ENCODE measurements at places on chromosomes 5 and 9.

DNA sequence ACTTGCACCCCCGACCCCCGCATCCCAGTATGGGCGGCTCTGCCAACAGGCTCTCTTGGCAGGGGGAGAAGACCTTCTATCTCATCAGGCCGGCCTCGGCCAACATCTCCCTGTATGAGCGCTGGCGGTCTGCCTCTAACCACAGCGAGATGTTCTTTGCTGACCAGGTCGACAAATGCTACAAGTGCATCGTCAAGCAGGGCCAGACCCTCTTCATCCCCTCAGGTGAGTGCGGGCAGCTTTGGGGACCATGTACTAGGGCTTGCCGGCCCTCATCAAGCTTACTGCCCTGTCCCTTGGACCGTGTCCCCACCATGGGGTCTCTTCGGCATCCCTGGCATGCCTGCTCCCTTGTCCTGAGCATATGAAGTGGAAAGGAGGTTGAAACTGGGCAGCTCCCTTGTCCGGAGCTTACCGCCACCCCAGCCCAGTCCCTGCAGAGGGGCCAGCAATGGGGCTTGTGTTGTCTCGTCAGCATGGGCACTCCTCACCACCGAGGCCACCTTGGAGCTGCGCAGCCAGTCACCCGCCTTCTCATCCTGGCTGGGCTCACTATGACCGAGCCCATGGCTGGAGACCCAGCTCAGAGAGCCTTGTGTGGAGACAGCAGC lies 78.1 kb downstream of the PHF2 start:
- no peak for DNase-seq

GRCh38 chr9:99373912-99374311 lies 151.8 kb downstream of the SEC61B start:
- no peak for DNase-seq

GRCh38 chr5:78731884-78732283 lies 83.3 kb upstream of the LHFPL2 start:
- no peak for DNase-seq

DNA sequence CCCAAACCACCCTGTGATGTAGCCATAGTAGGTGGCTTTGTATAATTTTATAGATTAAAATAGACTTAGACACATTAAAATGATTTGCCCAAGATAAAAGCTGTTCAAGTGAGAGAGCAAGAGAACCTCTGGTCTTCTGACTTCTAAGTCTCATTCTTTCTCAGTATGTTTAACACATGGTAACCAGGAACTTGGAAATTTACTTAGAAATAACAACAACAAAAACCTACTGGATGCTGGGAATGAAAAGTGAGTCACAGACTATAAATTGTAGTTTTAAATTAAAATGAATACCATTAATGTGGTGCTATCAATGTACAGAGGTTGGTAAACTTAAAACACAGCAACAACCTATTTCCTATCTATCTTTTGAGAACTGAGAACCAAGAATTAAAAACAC lies 30.4 kb downstream of the HMGCR start:
- DNase-seq = no peak

- no peak for DNase-seq
These were observed 463.8 kb downstream of the TLE1 start for GRCh38 chr9:81225596-81225995.

- no peak for DNase-seq
These were observed 222.3 kb downstream of the FBXL7 start for GRCh38 chr5:15722305-15722704.

- no peak for DNase-seq
These were observed 1111.8 kb upstream of the ACO1 start for GRCh38 chr9:31272456-31273295.

DNA sequence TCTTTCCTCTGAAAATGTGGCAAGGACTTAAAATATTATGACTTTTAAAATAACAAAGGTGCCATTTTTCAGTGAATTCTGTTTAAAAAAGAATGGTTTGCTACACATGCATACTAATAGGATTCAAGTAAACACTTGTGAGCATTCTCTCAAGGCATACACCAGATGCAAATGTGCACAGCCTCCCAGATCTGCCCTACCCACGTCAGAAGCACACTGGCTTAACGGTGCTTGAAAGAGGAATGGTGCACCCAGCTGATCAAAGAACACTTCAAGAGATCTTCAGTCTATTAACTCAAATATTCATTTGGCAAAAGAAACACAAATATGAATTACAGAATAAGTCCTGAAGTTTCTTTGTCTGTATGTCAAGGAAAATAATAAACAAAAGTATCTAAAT lies 15.8 kb downstream of the GABRB2 start:
- no peak for DNase-seq

DNA sequence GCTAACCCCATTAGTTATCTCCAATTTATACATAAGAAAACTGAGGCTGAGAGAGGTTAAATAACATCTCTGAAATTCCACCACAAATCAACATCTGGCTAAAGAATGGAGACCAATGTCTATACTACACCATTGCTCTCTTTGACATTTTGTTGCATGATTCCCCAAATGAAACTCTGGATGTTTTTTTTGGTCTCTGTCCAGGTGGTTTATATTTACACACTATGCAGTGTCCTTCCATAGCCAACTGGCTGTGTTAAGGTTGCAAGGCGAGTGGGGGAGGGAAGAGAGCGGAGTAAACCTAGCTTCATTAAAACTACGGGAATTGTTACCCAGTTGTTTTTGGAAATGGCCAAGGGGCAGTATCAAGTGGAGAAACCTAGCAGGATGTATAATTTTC lies 67.2 kb downstream of the KIF4B start:
- no peak for DNase-seq

- DNase-seq = no peak
These were observed 127.8 kb downstream of the PCSK5 start for GRCh38 chr9:76018235-76018634.

Data from activated gamma-delta T cell treated with Interleukin-2 at 50 U/mL for 16 hours (primary cell).